ENCODE measurements at places on chromosomes 3 and 15. TPM values are rescaled to one million over a fixed set of nuclear protein-coding genes. Genes with fewer than 3 reads are reported as not detected.

Gene DAPK2
- total RNA-seq: 0.72 TPM

- no peak for DNase-seq
Observed at GRCh38 chr3:107555359-107555758, 32.6 kb downstream of the BBX start.

Gene RBSN
- total RNA-seq: 41.0 TPM

DNA sequence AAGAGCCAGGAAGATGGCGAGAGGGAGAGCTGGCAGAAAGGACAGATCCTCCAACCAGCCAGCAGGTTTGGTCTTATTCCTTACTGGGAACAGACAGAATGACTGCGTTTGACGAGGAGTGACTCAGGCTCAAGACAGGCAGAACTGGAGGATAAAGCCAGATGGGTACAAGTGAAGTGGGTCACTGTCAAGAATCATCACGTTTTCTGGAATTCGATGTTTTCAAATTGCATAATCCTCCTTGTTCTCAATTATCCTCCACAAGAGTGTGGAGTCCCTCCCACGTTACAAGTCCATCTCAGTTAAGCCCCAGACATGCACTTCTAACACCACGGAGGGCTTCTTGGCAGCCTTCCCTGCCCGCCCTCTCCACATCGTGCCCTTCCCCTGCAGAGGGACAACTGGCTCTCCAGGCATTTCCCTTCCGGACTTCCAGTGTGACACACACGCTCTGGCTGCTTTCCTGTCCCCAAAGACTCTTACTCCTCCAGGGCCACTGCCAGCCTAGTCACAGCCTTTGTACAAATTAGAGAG is 183.1 kb downstream of the CHST2 start:
- DNase-seq: no peak

DNA sequence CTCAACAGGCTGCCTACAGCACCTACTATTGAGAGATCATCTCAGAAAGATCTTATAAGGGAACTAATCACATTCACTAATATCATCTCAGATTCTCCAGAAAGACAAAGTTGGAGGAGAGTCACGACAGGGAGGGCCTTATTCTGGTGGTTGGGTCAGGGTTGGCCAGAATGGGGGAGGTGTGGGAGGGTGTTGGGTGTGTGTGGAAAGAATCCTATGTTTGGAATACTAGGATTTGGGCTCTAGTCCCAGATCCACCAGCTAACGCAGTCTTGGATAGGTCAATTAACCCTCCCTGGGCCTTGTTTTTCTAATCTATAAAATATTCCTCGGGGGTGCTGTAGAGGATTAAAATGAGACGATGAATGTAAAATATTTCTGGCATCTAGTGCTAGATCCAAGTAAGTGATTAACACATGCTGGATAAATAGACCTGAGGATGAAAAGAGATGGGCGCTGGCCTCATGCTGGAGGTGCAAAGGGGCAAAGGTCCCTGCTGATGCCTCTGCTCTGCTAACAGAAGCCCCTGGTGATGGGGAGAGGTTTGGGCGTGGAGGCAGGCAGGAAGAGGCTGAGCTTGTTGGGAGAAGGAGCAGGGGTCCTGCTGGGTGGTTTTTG is 67.6 kb upstream of the ETV5 start:
- DNase-seq: no peak

DNA sequence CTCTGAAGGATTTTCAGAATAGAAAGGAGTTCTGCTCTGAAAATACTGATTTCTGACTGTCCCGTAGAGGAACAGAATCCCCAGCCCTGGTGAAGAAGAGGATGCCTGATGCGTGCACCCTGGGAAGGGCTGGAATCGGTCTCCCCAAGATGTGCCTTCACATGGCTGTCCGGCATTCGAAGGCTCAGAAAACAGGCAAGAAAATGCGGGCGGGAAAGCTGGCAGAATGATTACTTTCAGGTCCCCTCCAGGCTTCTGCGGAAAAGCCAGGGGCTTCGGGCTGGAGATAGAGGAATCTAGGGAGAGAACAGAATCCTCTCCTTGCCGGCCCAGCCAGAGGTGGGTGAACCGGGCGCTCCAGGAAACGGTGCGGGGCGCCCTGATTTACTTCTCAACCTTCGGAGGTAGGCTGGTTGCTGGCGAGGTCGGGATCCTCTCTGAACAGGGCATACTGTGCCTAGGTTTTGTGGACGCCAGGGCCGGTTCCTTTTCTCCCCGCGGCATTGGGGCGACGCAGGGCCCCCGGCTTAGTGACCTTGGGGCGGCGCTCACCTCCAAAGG is 2.5 kb downstream of the FOXL2NB start:
- DNase-seq: no peak

DNA sequence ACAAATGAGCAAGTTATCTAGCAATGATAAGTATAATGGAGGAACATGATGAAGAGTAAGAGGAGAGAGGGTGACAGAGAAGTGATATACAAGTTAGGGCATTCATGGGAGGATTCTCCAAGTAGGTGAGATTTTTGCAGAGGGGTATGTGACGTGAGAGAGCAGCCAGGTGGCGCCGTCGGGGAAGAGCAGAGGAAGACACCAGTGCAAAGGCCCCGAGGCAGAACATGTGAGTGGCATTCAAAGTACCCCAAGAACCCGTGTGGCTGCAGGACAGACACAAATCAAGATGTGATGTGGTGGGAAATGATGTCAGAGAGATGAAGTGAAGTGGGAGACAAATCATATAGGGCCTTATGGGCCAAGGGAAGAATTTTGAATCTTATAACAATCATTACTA is 81.8 kb upstream of the GRM7 start:
- DNase-seq: no peak

Gene ANO10
- 9.8 TPM for total RNA-seq

- DNase-seq: no peak
Observed at GRCh38 chr3:39812537-39812936, 3.1 kb downstream of the MYRIP start.

- peak; percentile 89 for DNase-seq
Observed at GRCh38 chr15:74541494-74542165, 610 bp downstream of the ARID3B start.

DNA sequence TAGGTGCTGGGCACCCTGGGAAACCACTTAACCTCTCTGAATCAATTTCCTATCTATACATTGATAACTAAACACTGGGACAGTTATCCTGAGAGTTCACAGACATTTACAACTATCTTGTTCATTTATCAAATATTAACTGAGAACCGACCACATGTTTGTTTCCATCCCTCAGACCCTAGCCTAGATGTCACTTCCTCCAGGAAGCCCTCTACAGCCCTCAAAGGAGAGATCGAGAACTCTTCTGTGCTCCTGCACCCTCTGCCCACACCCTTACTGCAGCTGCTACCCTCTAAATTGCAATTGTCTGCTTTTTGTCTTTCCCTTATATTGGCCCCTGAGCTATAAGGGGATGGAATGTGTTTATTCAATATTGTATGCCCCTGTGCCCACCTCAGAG is 46.1 kb downstream of the SRGAP3 start:
- DNase-seq: no peak

GRCh38 chr3:169822540-169822939 is 9.8 kb upstream of the LRRC34 start:
- no peak for DNase-seq
